ENCODE measurements at places on chromosomes 7 and 10.

GRCh38 chr10:122875843-122876466 lies 3.4 kb downstream of the FAM24B start:
- DNase-seq, result no peak

DNA sequence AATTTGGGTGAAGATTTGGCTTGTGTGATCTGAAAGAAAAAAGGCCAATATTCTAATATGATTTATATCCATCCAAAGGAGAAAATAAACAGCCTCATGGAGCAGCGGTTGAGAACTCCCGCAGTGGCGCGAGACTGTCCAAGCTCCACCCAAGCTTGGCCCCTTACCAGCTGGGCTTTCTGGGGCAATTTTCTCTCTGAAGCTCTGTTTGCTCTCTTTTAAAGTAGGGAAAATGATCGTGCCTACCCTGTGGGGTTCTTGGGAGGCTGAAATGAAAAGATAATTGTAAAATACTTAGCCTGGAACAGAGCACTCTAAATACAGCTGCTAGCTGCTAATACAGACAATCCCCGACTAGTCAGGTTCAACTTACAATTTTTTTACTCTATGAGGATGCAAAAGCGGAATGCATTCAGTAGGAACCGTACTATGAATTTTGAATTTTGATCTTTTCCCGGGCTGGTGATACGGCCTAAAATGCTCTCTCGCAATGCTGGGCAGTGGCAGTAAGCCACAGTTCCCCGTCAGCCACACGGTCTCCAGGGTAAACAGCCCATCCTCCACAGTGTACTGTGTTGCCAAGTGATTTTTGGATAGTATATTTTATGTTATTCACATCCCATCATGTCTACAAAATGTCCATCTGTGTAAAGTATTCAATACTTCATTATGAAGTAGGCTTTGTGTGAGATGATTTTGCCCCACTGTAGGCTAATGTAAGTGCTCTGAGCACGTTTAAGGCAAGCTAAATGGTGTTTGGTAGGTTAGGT lies 137.7 kb downstream of the CHN2 start:
- DNase-seq, result no peak

DNA sequence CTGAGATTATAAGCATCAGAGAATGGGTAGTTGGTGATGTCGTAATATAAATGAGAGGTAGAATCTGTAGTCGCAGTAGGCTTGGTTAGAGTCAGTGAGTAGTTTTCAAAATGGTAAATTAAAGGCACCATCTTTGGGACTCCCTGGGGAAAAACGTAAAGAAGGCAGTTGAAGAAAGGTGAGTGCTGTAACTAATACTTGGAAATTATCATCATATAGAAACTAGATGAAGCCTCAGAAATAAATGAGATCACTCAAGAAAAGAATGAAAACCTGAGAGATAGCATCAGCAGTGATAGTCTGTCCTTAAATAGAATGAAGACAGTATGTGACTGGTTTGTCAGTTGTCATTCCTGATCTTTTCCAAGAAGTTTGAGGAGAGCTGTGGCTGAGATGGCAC lies 23.8 kb downstream of the PALS2 start:
- DNase-seq, result peak; percentile 10

- no peak for DNase-seq
These were observed 94.9 kb downstream of the PTPRE start for GRCh38 chr10:128001849-128002248.

- DNase-seq, result no peak
These were observed 139.0 kb downstream of the TPST1 start for GRCh38 chr7:66344166-66344565.

GRCh38 chr7:135930565-135931461 lies 46.3 kb downstream of the MTPN start:
- no peak for DNase-seq

DNA sequence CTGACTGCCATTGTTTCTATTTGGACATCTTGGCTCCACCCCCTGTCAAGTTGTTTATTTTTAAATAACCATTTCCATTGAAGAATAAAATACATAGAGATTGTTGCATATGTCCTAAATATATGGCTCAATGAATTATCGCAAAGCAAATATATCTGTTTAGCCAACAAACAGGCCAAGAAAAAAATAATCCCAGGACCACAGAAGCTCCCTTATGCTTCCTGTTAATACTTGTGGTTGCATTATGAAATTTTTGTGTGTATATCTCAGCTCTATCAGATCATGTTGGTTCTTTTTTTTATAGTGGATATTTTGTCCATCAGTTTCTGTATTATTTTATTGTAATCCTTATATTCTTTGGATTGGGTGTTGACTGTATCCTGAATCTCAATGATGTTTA lies 53.4 kb upstream of the CYP2C8 start:
- DNase-seq, result no peak

DNA sequence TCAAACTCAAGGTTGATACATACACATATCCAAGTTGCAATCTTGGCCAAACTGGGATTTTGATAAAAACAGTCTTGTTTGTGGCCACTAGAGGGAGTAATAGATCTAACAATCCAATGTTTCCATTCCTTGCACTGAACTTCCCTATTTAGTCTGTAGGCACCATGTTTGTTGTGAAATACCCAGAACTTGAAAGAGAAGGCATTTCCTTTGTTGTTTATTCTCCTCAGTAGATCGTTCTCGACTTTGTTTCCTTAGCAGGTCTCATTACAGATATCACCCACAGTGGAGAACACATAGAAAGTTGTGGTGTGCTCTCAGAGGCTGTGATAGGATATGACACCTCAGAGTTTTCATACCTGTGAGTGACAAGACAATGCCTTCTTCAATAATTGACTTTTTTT lies 70.3 kb upstream of the MXI1 start:
- DNase-seq, result peak; percentile 57

DNA sequence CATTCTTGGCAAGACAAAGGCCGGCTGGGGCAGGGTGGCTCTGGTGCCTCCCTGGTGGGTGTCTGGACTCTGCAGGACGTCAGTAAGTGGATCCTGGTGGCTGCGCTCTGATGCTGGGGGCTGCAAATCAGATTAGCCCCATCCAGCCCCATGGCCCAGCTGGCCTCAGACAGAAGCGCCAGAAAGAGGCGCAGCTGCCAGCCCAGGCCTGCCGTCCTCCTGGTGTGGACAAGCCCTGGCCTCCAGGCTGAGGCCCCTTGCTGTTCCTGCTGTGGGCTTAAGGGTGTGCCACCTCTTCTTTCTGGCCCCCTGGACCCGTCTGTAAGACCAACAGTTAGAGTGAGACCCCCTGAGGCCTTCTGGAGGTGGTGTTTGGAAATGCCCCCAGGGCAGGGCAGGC lies 5.9 kb upstream of the LFNG start:
- DNase-seq, result no peak

- DNase-seq, result no peak
These were observed 139.6 kb upstream of the GDF10 start for GRCh38 chr10:47160261-47160908.

DNA sequence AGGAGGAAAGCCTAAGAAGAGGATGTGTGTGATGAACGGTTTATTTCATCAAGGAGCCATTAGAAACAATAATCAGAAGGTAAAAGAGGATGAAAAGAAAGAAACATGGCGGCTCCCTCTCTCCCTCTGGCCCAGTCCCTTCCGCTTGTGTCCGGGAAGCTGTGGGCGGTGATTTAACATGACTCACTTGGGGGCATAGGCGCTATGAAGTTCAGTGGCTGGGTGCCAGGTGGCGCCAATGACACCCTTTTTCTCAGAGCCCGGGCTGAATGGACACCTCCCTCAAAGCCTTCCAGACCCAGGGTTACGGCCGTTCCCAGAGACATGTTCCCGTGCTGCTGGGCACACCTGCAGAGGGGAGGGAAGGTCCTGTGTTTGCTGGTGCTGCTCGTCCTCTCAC lies 244.0 kb downstream of the SKAP2 start:
- no peak for DNase-seq

GRCh38 chr7:69844264-69844868 lies 246.1 kb downstream of the AUTS2 start:
- DNase-seq, result no peak

- DNase-seq, result no peak
These were observed 14.9 kb downstream of the OR9A2 start for GRCh38 chr7:143012001-143012400.

DNA sequence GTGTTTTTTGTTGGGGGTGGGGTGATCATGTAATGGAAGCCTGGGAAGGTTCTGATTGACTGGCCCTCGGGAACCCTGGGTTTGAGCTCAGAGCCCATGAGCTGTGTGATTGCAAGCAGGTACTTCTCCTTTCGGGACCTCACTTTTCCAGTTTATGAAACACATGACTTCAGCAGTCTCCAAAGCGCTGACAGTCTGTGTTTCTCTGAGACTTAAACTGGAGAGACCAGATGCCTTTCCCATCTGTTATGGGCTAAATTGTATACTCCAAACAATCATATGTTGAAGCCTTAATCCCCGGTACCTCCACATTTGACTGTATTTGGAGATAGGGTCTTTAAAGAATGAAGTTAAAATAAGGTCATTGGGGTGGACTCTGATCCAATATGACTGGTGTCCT lies 493.6 kb downstream of the GALNT17 start:
- DNase-seq, result no peak

GRCh38 chr10:63720676-63721075 lies 199.5 kb downstream of the REEP3 start:
- DNase-seq, result no peak

GRCh38 chr10:43870968-43871439 lies 222.3 kb upstream of the ZNF32 start:
- DNase-seq, result no peak

- DNase-seq, result no peak
These were observed 30.3 kb downstream of the GSTO2 start for GRCh38 chr10:104299031-104299904.

- no peak for DNase-seq
These were observed 380.2 kb downstream of the EXOC4 start for GRCh38 chr7:133633055-133633454.

GRCh38 chr7:116342125-116342524 lies 131.8 kb downstream of the TES start:
- DNase-seq, result no peak

- no peak for DNase-seq
These were observed 186.2 kb downstream of the USP6NL start for GRCh38 chr10:11425296-11425610.

GRCh38 chr10:49325131-49325915 lies 26.4 kb downstream of the C10orf71 start:
- DNase-seq, result no peak

DNA sequence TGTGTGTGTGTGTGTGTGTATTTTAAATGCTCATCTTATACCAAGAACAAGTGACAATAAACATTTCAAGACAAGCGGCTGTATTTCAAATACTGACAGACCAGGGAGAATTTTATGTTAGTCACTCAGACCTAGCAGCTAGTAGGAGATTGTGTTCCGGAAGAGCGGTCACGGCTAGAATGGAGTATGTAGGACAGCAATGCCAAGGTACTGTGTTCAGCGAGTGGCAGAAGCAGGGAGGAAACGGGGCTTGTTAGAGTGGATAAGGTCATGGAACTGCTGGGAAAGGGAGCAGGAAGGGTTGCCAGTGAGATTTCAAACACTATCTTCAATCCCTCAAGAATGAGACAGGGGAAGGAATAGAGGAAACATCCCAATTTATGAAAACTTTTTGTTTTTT lies 260.5 kb upstream of the PITRM1 start:
- no peak for DNase-seq

DNA sequence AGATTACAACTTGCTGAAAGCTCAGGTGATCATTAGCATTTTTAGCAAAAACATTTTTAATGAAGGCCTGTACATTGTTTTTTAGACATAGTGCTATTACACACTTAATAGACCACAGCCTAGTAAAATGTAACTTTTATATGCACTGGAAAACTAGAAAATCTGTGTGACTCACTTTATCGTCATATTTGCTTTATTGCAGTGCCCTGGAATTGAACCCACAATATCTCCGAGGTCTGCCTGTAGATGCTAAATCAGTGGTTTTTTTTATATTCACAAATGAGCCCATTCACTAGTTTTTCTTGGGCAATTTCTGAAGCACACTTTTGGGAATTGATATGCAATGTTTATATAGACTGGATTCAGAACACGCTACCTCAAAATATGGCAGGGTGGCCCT lies 105.1 kb downstream of the PTPRN2 start:
- DNase-seq, result no peak

GRCh38 chr7:29864656-29865055 lies 58.3 kb downstream of the WIPF3 start:
- no peak for DNase-seq

GRCh38 chr7:82624337-82624736 lies 180.8 kb upstream of the CACNA2D1 start:
- no peak for DNase-seq

GRCh38 chr7:17661982-17662585 lies 278.2 kb downstream of the SNX13 start:
- no peak for DNase-seq

- DNase-seq, result no peak
These were observed 69.2 kb upstream of the IGFBP3 start for GRCh38 chr7:45990276-45990675.

DNA sequence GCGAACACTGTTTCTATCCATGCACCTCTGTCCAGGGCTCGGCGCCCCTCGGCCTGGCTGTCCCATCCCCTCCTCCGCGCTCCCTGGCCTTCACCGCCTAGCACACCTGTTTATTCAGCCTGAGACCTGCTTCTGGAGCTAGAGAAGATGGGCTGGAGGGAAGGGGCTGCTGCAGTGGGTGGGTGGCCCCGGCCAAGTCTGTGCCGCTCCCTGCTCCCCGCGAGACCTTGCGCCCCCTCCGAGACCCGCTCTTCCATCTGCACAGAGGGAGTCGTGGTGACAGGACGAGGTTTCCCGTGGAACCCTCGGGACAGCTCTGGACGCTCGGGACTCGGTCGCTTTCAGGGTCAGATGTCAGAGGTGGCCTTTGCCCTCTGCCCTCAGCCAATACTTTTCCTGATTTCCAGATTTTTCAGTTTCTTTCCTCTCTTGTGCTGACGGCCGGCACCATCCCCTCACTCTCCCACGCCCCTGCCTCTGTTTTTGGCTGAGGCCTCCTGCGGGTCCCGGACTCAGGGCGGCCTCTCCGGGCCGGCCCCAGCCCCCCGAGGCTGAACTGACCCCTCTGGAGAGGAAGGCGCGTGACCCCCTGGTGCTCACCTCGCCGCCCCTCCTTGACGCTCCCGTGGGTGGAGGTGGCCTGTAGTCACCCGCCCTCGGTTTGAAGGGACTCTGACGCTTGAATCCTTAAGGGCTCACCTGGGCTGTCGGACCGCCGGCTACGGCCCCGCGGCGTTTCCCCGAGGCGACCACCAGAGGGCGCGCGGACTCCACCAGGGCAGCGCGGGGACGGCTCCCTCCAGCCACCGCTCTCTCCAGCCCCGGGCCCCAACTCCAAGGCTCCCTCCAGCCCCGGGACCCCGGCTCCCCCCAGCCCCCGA lies 15.6 kb downstream of the SHH start:
- DNase-seq, result peak; percentile 89

GRCh38 chr7:85508642-85509410 lies 322.0 kb upstream of the SEMA3D start:
- no peak for DNase-seq

GRCh38 chr10:35320341-35320740 lies 16.0 kb upstream of the CCNY start:
- DNase-seq, result no peak

DNA sequence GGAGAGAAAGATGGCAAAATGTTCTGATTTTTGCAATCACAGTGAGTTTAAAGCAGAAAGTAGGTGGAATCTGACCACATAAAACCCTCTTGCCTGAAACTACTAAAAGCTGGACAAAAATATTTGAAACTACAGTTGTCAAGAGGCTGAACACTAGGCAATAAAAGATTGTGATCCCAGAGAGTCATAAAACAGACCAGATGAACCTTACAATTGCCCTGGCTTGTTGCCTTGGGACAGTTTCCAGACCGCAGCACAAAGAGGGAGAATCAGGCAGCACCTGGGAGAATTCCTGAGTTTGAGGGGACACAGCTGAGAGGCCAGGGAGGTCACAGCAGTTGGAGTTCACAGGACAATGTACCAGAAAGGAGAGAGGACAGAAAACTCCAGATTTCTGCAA lies 107.3 kb upstream of the NANOS1 start:
- DNase-seq, result no peak

- no peak for DNase-seq
These were observed 414.0 kb upstream of the ANKRD30A start for GRCh38 chr10:36711361-36711760.

All from GM13977 (cell line).